ENCODE measurements at places on chromosomes 3 and 15.

- DNase-seq, result no peak
Observed at GRCh38 chr15:47410247-47410646, 307.1 kb upstream of the SEMA6D start.

DNA sequence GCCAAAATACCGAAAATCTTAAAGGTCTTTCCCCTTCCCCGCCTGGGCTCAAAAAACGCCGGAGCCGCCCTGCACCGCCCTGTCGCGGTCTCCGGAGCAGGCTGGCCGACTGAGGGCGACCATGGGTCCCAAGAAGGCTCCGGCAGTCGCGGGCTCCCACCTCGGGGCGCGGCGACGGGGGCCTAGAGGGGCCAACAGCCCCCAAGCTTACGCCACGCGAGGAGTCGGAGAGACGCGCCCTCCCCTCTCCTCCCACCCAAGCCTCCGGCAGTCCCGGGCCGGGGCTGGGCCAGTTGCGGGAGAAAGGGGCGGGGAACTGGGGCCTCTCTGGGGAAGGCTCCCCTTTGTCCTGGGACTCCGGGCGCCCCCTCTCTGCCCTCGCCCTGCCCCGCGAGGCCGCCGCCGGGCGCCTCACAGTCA, 69.2 kb downstream of the GOLGA8B start:
- DNase-seq, result no peak

GRCh38 chr3:192933779-192934460, 16.3 kb upstream of the MB21D2 start:
- no peak for DNase-seq

- no peak for DNase-seq
Observed at GRCh38 chr3:133159498-133160475, 121.6 kb downstream of the TMEM108 start.

Measured in NCI-H524 treated with DMSO at 0.1 percent for 48 hours (cell line).